Activated CD4-positive, alpha-beta memory T cell treated with anti-CD3 and anti-CD28 coated beads, Interleukin-2, amount 10 ng/mL, durations not matched to agents 7 days and 5 days (primary cell): ENCODE measurements at places on chromosomes 7 and 10. TPM values are rescaled to one million over a fixed set of nuclear protein-coding genes. Genes with fewer than 3 reads are reported as not detected.

DNA sequence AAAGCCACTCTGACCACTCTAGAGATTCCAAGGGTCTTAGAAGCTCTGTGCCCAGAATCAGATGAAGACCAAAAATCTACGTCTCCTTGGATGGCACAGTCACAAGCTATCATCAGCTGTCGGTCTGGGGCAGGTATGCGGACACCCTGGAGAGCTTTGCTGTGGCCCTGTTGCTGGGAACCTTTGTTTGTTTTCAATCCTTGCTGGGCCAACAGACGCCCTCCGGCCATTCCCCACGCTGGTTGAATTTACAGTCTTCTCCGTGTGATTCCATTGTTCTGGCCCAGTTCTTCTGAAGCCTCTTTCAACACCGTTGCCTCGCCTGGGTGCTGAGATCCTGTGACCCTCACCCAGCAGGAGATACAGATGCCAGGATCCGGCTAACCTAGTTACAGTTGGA, 149.4 kb upstream of the PFKP start:
- no peak for DNase-seq

Gene VWDE
- 6.6 TPM for total RNA-seq

DNA sequence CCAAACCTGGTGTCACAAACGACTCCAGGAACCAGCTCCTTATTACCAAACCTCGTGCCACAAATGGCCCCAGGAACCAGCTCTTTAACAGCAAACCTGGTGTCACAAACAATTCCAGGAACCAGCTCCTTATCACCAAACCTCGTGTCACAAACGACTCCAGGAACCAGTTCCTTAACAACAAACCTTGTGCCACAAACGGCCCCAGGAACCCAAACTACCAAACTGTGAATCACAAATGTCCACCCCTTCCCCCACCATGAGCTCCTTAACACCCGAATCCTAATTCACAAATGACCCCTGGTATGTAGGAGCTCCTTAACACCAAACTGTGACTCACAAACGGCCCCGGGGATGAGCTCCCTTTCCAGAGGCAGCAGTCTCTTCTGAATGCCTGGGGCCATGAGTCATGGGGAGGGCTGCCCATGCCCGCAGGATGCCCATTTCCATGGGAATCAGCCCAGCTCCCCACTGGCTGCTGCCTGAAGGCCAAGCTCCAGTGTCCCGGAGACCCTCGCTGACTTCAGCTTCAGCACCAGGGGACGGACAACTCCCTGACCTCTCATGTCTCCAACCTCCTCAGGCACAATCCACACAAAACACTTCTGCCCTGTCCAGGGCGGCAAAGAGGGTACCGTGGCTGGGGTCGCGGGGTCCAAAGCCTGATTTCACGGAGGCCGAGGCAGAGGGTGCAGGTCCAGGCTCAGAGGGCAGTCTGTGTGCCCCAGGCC, 213.1 kb downstream of the ELFN1 start:
- peak; percentile 47 for DNase-seq

DNA sequence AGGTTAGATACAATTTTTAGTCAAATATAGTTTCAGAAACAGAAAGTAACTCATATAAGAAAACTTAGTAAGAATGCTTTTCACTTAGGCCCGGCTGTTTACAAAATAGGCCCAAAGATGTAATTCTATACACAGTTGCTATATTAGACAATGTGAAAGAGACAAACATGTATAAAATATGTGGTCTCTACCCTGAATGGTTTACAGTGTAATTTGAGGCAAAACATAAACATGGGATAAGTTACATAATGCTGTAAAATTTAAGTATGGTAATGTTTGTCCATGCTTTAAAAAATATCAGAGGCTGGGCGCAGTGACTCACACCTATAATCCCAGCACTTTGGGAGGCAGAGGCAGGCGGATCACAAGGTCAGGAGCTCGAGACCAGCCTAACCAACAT, 18.7 kb downstream of the KRIT1 start:
- no peak for DNase-seq

- no peak for DNase-seq
Measured at GRCh38 chr10:27723436-27723835, 22.2 kb downstream of the MKX start.

DNA sequence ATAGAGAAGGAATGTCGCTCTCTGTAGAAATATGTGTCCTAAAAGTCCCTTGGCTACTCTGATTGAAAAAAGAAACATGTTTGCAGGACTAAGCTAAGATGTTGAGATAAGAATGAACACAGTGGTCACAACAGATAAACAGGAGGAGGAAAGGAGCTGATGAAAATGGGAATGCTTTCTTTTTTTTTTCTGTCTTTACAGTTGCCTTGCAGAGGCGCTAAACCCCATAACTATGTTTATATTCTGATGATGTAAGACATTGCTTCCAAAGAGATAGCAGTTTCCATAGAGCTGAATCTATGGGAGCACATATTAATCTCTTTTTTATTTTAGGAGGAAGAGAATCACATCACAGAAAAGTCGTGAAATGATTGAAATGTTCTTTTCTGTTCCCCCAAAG, 153.5 kb upstream of the LYZL1 start:
- DNase-seq = no peak
